ENCODE measurements at places on chromosomes 6 and 20. TPM values are rescaled to one million over a fixed set of nuclear protein-coding genes. Genes with fewer than 3 reads are reported as not detected.

Gene PDE10A
- polyA plus RNA-seq = 3.8 TPM

Gene CDH4
- 0.32 TPM for polyA plus RNA-seq

Gene LY6G6F
- not detected for polyA plus RNA-seq

Gene HLA-DQB2
- not detected for polyA plus RNA-seq

Measured in right cardiac atrium (tissue), 5 donors.